ENCODE measurements at places on chromosomes 11 and 22.

DNA sequence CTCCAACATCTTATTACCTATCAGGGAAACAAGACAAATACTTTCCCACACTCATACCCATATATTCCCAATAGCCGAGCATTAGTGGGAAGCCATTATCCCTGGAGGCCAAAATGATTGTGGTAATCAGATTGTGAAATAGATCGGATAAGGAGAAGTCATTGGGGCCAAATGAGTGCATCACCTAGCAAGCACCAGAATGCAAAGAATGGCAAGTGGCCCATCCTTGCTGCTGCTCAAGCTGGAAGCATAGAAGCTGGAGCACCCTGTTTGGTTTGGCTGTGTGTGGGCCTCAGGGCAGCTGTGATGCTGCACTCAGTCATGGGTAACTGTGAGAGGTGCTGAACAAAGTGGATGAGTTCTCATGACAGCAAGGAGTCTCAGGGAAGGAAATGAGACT lies 18.7 kb upstream of the DBX1 start:
- no peak for DNase-seq

- no peak for DNase-seq
Observed at GRCh38 chr22:29190051-29190450, 15.6 kb upstream of the EMID1 start.

- DNase-seq: peak; percentile 86
Observed at GRCh38 chr11:86152006-86152862, 83.3 kb upstream of the PICALM start.

- DNase-seq: no peak
Observed at GRCh38 chr11:132357811-132358572, 987.6 kb downstream of the NTM start.

DNA sequence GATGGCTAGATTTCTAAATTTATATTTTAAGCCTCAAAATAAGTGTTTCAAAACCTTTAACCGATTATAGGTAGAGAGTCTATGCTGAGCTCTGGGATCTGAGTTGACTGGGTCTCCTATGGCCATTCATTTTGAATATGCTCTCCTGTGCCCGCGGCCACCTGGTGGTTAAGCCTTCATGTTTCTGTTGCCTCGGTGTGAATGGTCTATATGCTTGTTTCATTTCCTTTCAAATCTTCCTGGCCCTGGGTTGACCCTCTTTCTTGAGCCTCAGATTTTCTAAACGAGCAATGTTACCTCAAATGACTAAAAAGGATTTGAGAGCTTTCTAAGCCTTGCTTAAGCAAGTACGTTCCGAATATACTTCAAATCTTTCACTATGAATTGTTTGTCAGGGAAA lies 789.4 kb upstream of the KIRREL3 start:
- peak; percentile 5 for DNase-seq

GRCh38 chr11:134819041-134819440 lies 407.0 kb upstream of the B3GAT1 start:
- DNase-seq: no peak

DNA sequence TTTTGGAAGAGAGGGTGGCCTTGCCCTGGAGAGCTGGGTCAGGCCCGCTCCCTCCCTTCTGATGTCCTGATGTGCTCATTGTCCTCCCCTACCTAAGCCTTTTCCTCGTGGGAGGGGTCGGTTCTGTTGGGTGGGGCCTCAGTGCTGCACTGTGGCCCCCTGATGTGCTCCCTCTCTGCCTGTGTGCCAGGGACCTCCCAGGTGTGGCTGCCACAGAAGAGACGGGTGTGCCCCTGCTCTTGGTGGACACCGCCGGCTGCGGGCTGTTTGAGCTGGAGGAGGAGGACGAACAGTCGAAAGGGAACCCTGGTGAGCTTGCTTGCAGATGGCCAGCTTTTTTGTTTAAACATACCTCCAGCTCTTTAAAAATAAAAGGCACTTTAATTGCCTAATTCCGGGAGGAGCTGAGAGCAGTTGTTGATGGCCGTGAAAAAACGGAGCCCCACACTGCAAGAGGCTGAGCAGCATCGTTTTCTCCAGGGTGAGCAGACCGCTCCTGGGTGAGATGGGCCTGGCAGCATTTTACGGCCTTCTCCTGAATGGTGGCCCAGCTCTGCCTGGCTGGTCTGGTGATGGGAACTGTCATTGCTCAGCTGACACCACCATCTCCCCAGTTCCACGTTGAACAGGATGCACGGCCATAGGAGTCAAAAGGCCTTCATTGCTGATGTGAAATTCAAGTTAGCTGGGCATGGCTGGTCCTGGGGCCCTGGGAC lies 30.1 kb downstream of the IGHMBP2 start:
- DNase-seq: no peak

- peak; percentile 84 for DNase-seq
Observed at GRCh38 chr22:37228106-37229011, 15.7 kb downstream of the RAC2 start.

DNA sequence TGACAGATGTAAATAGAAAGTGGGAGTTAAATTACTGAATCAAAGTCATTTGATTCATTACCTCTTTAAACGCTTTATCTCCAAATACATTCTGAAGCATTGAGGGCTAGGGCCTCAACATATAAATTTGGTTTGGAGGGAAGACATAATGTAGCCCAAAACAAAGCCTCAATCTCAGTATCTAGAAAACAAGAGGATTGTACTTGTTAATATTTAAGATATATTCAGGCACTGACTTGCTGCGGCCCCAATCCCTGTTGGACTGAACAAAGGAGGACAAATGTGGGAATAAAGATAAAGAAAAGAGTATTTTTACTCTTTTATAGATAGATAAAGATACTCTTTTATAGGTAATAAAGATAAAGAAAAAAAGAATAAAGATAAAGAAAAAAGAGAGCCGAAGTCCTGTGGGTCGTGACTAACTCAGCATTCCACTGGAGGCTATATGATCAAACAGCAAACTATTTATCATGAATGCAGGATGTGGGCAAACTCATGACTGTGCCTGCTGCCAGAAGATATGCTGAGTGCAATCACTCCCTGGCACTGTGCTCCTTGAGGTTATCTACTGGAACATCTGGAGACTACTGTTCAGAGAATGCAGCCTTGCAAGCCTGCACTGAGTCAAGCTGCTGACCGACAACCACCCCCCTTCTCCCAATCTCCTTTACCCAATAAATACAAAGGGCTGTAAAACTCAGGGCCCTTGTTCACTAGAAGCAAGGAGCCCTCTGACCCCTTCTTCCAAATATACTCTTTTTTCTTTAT lies 6.9 kb downstream of the OR10V1 start:
- peak; percentile 95 for DNase-seq

- no peak for DNase-seq
Observed at GRCh38 chr11:3892156-3892555, 36.7 kb downstream of the STIM1 start.

GRCh38 chr11:15987046-15987445 lies 369.3 kb downstream of the SOX6 start:
- DNase-seq: no peak

- no peak for DNase-seq
Observed at GRCh38 chr11:32425761-32426160, 9.6 kb downstream of the WT1 start.

DNA sequence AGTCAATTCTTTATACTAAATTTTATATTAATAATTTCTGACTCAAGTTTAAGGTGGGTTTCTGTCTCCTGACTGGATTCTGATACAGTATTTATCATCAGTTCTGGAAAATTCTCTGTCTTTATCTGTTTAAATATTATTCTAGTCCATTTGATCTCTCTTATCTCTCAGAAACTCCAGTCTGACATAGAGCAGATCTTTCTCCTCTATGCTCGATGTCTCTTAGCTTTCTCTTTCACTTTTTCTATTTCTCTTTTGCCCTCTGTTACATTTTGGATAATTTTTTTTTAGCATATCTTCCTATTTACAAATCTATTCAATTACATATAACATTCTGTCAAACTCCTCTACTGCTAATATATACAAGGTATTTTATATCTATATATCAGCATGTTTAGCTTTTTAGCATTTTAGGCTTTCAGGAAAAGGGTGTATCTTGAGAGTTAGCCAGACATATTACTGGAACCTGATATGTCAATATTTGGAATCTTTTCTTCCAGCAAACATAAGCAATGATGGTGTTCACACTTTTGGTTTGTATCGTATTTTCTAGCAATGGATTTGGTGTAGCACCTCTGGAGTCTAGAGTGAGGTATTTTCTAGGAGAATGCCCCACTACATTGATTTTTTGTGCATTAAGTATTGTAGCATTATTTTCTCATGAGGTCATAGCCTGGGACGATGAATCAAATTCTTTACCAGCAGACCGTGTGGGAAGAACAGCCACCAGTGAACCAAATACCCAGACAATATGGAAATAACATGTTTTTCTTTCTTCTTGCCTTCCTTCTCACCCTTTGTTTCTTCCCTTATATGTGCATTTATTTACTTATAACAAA lies 4.1 kb upstream of the NNMT start:
- peak; percentile 92 for DNase-seq

GRCh38 chr11:70573701-70574151 lies 175.4 kb downstream of the CTTN start:
- DNase-seq: no peak

DNA sequence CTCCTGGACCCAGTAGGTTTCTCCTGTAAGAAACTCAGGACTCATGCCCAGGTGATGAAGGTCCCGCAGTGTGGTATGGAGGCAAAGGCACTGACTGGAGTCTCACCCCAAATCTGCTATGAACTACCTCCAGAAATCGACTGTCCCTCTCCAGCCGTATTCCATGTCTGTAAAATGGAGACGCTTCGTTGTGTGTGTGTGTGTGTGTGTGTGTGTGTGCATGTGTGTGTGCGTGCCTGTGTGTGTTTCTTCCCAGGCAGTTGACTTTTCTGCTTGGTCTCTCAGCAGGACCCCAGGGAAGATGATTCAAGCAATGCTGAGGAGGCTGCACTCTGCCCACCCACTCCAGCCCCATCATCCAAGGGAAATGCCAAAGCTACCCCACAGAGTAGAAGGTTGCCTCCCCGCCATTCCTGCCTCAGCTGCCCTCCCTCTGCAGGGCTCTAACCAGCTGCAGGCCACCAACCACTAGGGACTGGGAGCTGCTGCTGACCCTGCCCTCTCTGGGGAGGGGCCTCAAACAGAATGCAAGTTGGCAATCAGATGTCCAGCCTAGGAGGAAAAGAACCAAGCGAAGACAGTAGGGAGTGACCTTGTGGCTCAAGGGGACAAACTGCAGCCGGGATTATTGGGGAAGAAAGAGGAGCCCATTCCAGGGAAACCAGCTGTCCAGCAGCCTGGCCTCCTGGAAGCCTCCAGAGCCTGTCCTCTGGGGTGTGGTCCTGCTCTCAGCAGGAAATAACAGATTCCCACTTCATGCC lies 56.2 kb downstream of the SLC22A12 start:
- no peak for DNase-seq

- DNase-seq: peak; percentile 39
Observed at GRCh38 chr22:46726066-46726985, 11.7 kb downstream of the CERK start.

DNA sequence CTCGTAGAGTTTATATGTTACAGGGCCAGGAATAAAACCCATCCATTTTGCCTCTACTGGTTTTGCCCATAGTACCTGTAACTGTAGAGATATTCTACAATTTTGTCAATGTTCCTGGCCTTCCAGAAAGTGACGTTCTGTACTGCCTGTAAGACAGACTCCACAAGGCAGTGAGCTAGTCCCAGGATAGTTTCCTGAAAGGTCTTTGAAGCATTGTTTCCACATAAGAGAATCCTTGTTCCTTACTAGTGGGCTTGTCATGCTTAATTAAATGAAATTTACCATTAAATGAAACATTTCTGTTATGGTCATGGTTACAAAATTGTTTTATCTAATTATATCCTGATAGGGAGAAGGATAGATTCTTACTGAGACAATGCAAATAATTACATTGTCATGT lies 80.4 kb downstream of the HSD17B12 start:
- DNase-seq: no peak

DNA sequence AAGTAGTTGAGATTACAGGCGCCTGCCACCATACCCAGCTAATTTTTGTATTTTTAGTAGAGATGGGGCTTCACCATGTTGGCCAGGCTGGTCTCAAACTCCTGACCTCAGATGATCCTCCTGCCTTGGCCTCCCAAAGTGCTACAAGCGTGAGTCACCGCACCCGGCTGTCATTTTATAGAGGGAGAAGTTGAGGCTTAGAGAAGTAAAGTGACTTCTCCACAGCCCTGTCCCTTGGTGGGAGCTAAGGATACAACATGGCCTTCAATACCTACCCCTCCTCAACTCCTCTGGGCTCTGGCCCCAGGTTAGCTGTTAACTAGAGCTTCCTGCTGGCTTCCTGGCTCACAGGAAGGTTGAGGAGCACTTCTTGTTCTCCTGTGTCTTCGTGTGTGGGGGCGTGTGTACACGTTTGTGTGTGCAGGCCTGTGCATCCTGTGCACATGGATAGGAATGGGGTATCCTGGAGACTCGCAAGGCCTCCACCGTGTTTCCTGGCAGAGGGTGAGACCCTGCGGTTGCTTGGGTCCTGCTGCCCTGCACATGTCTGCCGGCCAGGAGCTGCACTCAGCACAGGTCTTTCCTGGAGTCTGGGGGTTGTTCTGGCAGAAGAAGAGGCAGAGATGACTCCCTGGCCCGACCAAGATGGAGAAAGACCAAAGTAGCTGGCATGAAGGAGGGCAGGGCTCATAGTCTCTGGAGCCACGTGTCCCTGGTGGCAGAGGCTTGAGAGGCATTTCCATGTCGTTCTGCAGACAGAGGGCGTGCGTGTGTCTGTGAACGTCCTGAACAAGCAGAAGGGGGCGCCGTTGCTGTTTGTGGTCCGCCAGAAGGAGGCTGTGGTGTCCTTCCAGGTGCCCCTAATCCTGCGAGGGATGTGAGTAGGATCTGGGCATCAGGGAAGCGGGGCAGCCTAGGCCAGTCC lies 2.4 kb downstream of the SIDT2 start:
- peak; percentile 76 for DNase-seq

DNA sequence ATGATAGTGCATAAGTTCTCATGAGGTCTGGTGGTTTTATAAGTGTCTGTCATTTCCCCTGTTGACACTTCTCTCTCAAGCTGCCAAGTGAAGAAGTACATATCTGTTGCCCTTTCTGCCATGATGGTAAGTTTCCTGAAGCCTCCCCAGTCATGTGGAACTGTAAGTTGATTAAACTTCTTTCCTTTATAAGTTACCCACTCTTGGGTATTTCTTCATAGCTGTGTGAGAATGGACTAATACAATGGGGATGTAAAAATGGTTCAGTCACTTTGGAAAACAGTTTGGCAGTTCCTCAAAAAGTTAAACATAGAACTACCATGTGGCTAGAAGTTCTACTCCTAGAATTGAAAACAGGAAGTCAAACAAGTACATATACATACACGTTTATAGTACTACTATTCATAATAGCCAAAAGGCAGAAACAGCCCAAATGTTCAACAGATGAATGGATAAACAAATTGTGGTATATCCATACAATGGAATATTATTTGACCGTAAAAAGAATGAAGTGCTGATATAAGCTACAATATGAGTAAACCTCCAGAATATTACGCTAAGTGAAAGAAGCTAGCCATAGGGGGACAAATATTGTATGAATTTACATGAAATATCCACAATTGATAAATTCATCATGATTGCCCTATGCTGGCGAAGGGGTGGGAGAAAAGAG lies 16.0 kb upstream of the DKK3 start:
- no peak for DNase-seq
